Gastrocnemius medialis (tissue), 4 donors: ENCODE measurements at places on chromosomes 2 and 18. TPM values are rescaled to one million over a fixed set of nuclear protein-coding genes. Genes with fewer than 3 reads are reported as not detected.

SCLY gene
- total RNA-seq: 3.4 TPM

PLB1 gene
- 1.7 TPM for total RNA-seq

SLC19A3 gene
- 0.20 TPM for total RNA-seq

APCDD1 gene
- 4.6 TPM for total RNA-seq

ARHGEF33 gene
- total RNA-seq: not detected

KCNJ3 gene
- total RNA-seq: 0.09 TPM

SLC40A1 gene
- 24.8 TPM for total RNA-seq

STON1 gene
- 5.2 TPM for total RNA-seq

GAL3ST2 gene
- not detected for total RNA-seq

PSMA8 gene
- not detected for total RNA-seq
